ENCODE measurements at places on chromosomes 7 and 10.
A peak's percentile ranks its signal among the peaks of the same experiment; 100 is the strongest.

- no peak for DNase-seq
Measured at GRCh38 chr7:49396229-49396628, 377.2 kb upstream of the VWC2 start.

DNA sequence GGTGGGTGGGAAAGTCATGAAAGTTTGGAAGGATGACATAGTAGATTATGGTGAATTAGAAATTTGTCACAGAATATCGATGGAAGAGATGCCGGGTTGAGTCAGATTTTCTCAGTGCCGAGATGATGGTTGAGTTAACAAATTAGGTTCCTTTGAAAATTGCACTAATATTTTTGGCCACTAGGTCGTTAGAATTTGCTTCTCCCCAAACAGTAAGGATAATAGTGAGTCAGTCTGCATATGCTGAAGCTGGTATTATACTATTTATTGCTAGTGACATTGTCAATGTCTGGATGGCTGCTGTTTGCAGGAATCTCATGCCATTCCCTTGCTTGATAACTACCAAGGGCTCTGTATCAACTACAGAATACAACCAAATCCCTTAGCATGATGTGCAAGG is 37.7 kb upstream of the MINDY3 start:
- no peak for DNase-seq

GRCh38 chr7:156903232-156903909 is 10.4 kb upstream of the LMBR1 start:
- peak; percentile 20 for DNase-seq

- no peak for DNase-seq
Measured at GRCh38 chr10:68155615-68156210, 46.4 kb downstream of the MYPN start.

GRCh38 chr10:57218382-57218781 is 857.3 kb upstream of the ZWINT start:
- no peak for DNase-seq

GRCh38 chr10:130013335-130014262 is 49.5 kb upstream of the EBF3 start:
- DNase-seq, result no peak

- no peak for DNase-seq
Measured at GRCh38 chr7:140625908-140626868, 14.4 kb downstream of the DENND2A start.

- DNase-seq, result no peak
Measured at GRCh38 chr7:32929430-32930143, 27.7 kb upstream of the FKBP9 start.

DNA sequence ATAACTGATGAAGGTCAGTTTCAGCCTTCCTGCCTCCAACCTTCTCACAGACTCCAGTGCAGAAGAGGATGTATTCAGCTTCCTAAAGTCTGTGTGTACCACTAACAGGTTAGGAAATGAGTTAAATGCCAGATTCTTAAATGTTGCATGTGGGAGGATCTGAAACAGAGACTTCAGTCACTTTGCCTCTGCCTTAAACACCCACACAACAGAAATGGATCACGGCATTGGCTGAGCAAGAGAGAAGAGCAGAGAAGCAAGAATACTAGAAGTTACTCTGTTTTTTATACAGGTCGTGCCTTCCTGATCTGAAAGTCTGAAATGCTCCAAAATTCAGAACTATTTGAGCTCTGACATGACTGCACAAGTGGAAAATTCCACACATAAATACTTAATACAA is 98.9 kb upstream of the ARHGAP21 start:
- no peak for DNase-seq

- no peak for DNase-seq
Measured at GRCh38 chr10:126997801-126998590, 92.8 kb downstream of the DOCK1 start.

DNA sequence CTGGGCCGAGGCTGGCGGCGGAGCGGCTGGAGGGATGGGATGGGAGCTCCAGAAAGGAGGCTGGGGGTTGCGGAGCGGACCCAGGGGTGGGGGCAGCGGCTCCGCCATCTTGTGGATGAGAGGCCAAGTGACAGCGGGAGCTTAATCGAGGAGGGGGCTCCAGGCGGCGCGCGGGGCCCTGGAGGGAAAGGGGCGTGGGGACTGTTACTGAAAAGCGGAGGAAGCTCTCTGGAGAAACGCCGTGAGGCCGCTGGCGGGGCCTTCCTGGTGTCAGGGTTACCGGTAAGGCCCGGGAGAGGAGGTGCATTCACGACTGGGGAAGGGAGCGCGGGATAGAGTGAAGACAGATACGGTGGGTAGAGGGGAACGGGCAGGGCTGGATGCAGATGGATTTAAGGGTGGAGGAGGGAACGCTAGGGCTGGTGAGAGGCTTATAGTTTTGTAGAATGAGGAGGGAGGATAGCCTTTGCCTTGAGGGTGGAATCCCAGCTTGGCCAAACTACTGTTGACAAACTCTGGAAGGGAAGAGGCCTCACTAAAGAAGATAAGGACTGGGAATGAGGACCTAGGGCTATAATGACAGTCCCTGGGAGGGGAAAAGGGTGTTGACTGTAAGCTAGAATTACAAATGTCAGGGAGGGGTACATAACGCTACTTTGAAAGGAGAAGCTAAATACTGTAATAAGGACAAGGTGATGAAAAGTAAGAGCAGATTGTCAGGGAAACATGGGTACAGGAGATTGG is 535 bp downstream of the BTRC start:
- peak; percentile 2 for DNase-seq

DNA sequence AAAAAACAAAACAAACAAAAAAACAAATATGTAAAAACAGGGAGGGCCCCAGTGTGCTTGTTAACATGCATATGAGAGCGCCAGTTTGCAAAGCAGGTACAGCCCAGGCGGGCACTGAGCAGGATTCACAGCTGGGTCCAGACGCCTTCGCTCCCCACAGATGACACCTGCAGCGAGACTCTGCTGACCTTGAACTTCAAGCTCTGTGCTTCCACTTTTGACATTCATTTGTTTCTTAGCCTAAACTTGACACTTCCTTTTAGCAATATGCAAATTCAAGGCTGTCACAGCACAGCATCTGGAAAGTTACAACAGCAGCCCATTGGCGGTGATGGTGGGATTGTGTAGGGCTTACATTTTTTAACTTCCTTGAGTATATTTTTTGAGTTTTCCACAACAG is 88.8 kb upstream of the TNS3 start:
- DNase-seq, result no peak

GRCh38 chr7:157358041-157358752 is 21.4 kb downstream of the DNAJB6 start:
- DNase-seq, result no peak

GRCh38 chr10:4567637-4568036 is 258.4 kb upstream of the AKR1E2 start:
- no peak for DNase-seq

DNA sequence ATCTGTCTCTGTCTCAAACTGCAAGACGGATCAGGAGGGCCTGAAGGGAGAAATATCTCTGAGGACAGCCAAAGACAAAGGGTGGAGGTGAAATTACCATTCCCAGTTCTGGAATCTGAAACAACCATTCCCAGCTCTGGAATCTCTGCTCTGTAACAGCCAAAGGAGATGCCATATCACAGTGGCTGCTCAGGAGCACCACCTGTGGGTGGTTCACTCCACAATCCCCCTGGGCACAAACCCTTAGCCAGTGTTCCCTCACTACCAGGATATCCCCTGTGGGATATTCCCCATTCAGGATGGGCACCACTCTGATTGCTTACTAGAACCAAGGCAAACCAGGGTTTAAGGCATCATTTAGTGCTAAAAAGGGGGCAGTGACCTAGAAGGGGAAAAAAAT is 199.0 kb downstream of the HTR7 start:
- DNase-seq, result no peak

DNA sequence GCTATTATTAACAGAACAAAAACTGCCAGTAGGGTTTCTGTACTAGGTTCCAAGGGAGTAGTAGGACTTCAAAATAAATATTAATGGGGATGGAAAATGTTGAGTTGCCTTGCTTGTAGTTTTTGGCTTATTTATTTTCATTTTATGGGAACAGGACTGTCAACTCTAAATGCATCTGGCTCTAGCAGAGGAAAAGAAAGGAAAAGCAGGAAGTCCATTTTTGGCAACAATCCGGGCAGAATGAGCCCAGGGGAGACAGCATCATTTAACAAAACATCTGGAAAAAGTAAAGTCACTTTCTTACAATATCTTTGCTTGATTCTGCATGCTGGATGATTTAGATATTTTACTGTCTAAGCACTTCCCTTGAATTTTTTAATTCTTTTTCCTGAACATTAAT is 69.4 kb downstream of the NOC3L start:
- no peak for DNase-seq

DNA sequence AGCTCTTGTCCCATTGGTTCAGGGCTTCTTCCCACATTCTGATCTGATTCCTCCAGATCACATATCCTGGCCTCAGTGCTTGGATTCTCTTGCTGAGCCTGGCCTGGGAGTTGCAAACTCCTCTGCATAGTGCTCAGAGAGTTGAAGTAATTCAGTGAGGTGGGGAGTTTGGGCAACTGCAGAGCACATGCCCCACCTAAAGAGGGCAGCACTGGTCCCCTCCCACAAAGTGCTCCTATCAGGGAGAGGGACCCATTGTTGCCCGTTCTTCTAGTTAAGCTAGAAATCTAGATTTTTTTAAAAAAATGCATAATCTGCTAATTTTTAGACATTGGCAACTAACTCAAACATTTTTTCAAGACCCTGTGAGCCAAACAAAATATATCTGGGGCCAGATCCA is 45.1 kb downstream of the CHN2 start:
- no peak for DNase-seq

GRCh38 chr10:86652361-86653202 is 1.8 kb upstream of the OPN4 start:
- no peak for DNase-seq

GRCh38 chr10:78274491-78274890 is 240.8 kb downstream of the RPS24 start:
- no peak for DNase-seq

- no peak for DNase-seq
Measured at GRCh38 chr7:2231992-2232765, 566 bp downstream of the MAD1L1 start.

DNA sequence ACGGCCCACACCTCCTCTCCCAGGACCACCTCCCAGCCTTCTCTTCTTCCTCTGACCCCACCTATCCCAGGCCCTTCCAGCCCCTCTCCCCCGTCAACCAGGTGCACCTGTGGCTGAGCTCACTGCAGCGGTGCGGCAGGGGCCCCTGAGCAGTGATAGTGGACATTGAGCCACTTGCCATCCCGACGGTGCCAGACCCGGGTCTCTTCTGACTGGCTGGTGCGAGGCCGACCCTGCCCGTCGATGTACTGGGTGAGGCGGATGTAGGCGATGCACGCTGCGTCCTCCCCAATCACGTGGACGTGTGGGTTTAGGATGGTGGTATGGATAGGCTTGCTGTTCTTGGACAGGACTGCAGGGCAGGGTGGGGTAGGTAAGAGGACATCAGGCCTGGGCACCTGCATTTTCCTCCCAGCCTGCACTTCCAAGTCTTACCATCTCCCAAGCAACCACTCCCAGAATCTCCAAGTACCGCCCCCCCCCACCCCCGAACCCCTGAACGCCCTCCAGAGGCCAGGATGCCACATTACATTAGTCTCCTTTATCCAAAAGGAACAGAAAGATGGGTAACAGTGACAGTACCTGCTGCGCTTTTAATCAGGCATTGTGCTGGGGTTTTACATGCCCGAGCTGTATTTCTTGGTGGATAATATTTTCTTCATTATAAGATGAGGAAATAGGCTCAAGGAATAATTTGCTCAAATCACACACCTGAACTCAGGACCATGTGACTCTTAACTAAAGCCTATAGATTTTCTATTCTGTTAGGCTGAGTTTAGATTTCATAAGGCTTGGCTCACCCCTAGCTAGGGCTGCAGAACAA is 3.7 kb upstream of the NDST2 start:
- no peak for DNase-seq

DNA sequence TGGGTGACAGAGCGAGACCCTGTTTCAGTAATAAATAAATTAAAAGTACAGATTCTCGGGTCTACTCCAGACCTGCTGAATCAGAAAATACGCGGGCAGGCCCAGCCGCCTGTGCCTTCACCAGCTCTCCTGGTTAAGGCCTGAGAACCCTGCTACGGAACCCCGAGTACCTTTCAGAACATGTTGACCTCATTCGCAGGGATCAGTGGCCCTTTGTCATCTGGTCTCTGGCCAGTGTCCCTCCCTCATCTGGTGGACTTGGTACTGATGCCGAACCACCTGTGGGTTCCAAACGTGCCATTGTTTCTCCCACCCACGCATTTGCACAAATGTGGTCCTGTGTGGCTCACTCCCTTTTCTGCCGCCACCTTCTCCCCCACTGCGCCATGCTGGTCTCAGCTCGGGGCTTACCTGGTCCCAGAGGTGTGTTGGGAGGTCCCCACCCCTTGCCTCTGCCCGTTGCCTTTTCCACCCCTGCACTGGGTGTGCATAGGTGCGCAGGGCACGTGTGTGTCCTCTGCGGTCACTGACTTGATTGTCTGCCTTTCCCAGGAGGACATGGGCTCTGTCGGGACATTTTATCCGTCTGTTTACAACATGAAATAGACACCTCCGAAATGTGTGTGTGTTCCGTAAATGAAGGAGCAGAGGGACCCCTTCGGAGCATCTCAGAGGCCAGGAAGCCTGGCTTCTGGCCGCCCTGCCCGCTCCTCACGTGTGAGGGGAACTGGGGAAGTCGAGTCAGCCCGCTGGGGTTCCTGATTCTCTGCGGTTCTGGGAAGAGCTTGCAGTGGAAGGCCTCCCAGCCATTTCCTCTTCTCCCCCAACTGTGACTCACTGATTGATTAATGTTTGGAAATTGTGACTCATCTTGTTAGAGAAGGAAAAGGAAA is 135.2 kb downstream of the CUX1 start:
- no peak for DNase-seq

- DNase-seq, result no peak
Measured at GRCh38 chr10:112434988-112435619, 11.6 kb downstream of the ZDHHC6 start.

- no peak for DNase-seq
Measured at GRCh38 chr7:86929293-86930109, 130.0 kb downstream of the ELAPOR2 start.

- DNase-seq, result no peak
Measured at GRCh38 chr7:2114052-2114451, 118.7 kb downstream of the MAD1L1 start.

- DNase-seq, result no peak
Measured at GRCh38 chr7:134755422-134756022, 23.9 kb upstream of the CALD1 start.

GRCh38 chr10:92413519-92413918 is 122.6 kb downstream of the MARCHF5 start:
- no peak for DNase-seq

All from stimulated activated CD8-positive, alpha-beta memory T cell treated with anti-CD3 and anti-CD28 coated beads, Interleukin-4, amount 100 ng/mL, for 1 hour (primary cell).